IPS-NIHi11 (cell line): ENCODE measurements at places on chromosomes 11 and 22.

- peak; percentile 59 for DNase-seq
Measured at GRCh38 chr11:75142714-75143419, 8.0 kb upstream of the SLCO2B1 start.

- no peak for DNase-seq
Measured at GRCh38 chr22:31680861-31681341, 18.9 kb upstream of the PISD start.

DNA sequence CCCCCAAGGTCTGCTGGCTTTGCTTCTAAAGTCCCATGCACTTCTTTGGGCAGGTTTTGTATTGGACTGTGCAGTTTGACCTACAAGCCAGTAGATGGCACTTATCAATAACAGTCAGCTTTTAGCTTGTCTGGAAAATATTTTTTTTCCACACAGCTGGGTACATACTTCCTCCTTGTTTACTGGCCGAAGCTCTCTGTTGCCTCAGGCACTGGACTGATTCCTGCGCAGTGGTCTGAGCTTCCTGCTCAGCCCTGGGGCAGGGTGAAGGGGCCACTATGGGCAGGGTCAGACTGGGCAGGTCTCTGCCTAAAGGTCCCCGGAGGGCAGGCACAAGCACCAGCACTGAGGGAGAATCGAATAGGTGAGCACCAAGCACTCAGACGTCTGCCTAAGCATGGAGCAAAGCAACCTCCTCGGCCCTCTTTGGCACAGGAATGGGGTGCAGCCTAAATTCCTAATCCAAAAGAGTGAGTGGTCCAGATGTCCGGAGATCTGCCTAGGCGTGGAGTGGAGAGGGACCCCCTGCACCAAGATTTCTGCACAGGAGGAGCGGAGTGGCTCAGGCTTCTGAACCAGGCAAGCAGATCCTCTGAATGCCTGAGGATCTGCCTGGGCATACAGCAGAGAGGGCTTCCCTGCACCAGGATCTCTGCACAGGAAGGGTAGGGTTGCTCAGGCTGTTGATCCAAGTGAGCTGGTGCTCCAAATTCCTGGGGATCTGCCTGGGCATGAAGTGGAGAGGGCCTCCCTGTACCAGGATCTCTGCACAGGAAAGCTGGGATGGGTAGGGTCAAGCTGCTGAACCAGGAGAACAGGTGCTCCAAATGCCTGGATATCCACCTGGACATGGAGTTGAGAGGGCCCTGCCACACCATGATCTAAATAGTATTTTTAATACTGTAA, 105.9 kb upstream of the C11orf58 start:
- peak; percentile 13 for DNase-seq

DNA sequence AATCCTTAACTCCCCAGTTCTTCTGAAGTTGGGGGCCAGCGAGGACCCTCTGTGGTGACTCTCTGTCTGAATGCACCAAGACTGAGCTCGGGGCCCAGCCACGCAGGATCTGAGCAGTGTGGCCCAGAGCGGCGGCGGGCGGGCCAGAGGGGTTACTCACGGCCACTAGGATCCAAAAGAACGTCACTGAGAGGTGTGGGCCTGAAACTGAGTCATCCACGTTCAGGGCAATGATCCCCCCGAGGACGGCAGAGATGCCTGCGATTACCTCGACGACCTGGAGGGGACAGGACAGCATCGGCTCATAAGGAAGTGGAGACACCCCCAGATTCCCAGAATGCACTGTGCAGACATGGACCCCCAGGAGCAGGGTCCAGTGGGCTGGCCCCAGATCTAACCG, 11.2 kb downstream of the MLC1 start:
- peak; percentile 70 for DNase-seq

DNA sequence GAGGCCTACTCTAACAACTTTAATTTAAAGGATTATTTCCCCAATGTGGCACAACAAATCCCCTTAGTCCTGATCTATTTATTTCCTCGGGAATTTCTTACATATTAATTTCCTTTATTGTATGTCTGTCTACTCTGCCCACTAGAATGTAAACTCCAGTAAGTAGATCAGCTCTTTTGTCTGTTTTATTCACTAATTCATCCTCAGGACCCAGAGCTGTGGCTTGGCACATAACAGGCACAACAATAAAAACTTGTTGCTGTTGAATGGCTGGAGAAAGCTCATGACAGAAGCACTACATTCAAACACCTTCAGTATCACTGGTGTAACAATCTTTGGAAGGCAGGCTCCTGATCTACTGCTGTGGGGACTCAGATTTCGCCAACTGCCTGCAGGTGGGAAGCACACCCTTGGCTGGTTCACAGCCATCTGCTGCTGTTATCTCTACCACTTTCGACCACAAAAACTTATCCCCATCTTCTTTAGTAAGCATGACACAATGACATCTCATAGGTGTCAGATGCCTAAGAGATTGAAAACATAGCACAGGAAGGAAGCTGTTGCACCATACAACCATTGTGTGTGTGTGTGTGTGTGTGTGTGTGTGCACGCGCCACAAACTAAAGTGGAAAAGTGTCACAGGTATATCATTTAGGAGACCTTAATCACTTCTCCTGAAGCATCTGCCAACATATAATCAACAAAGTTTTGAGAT, 11.9 kb downstream of the HIRA start:
- DNase-seq = no peak

DNA sequence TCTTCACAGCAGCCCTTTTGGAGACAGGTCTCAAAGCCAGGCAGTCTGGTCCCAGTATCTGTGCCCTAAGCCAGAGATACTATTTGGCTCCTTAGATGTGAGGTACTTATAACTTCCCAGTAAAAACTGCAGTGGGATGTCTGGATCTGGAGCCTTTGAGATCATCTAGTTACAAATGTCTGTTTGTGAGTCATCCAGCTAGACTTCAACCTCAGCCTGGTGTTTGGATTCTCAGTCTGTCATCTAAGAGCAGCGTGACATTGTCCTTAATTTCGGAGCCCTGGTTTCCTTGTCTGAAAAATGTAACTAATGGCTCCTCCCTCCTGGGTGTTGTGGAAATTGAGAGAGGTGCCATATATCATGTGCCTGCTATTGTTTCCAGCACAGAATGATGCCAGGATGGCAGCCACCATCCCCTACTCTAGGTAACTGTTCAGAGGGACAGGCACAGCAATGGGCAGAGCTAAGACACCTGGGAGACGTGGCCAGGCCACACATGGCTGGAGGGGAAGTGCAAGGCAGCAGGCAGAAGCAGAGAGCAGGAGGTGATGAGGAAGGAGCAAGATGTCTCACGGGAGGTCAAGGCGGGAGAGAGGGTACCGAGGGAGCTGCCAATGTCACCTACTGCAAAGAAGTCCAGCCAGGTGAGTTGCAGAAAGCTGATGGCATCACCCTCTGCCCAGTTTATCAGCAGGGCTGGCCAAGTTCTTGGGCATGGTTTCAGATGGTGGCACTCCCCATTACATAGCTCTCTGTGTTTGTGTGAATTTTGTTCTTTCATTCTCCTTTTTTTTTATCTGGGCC, 20.6 kb upstream of the ST3GAL4 start:
- no peak for DNase-seq

DNA sequence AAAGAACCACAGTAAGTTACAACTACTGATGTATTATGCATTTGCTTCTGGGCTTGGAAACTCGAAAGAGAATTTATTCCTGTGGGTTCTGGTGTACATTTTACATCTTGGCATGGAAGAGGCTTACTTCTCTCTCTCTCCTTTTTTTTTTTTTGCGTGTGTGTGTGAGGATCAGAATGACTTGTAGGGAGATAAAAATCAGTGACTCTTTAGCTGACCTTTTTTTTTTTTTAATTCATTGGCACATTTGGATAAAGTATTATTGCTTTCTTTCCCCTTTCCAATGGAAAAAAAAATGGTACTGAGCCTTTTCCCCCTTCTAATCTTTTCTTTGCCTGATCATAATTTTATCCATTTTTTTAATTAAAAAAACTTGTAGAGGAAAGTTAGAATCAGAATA, 43.5 kb downstream of the EXT2 start:
- DNase-seq = no peak

GRCh38 chr11:117535850-117536411, 208.3 kb downstream of the CEP164 start:
- DNase-seq = no peak

GRCh38 chr11:112785149-112785548, 176.1 kb upstream of the NCAM1 start:
- no peak for DNase-seq

GRCh38 chr11:131137046-131137445, 220.8 kb upstream of the SNX19 start:
- DNase-seq = no peak

GRCh38 chr22:24706732-24707469, 67.6 kb downstream of the PIWIL3 start:
- DNase-seq = no peak

- peak; percentile 13 for DNase-seq
Measured at GRCh38 chr11:72190631-72191071, 1.3 kb upstream of the FOLR1 start.

- no peak for DNase-seq
Measured at GRCh38 chr11:79949574-79949973, 508.7 kb upstream of the TENM4 start.

DNA sequence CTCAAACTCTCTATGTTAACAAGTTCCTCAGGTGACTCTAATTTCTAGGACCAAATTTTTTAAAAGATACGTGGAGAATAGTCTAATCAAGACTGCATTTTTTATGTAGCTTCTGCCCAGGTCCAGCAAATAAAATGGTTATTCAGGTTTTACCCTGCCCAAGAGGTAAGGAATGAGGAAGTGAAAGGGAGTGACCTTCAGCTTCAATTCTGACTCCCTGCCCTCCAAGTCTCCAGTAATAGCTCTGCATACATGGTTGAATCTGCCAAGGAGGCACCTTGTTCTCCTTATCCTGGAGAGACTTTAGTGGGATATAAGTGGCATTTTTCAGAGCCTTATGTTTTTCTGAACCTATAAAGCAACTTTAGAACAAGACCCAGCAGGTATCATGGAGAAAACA, 15.5 kb downstream of the MUC15 start:
- DNase-seq = no peak

DNA sequence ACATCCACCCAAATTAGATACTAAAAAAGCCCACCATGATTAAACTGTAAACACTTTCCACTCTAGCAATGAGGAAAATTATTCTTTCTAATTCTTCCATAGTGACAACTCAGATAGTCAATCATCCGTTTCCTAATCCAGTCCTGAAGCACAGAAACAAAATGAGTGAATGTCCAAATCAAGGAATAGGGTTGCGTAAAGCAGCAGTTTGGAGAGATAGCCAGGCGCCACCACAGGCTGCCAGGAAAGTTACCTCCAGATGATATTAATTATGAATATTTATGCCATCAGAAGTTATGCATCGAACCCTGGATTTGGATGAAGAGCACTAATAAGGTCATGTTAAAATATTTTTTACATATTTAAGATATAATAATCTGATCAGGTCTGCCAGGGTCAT, 63.2 kb downstream of the ETS1 start:
- no peak for DNase-seq

GRCh38 chr11:65869643-65870306, 2.8 kb downstream of the EFEMP2 start:
- no peak for DNase-seq

DNA sequence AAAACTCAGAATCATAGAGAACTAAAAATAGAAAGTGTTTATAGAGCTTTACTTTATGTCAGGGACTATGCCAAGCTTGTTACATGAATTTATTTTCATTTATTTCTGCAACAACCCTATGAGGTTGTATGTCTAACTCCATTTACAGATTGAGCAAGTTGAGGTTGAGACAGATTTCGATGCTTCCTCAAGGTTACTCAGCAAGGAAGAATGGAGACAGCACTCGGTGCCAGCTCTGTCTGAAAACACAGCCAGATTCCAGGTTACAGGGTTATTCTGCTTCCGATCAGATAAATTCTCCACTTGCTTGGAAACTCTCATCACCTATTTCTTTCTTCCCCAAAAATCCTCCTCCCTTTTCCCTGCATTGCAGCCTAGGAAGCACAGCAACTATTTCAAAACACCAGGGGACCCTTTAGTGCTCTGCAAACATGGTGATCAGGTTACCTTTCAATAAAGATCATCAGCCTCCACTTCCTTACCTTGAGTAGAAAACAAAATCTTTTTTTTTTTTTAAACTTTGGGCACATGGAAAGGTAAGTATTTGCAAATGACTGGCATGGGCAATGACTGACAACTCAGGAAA, 7.0 kb downstream of the MMP3 start:
- peak; percentile 20 for DNase-seq

DNA sequence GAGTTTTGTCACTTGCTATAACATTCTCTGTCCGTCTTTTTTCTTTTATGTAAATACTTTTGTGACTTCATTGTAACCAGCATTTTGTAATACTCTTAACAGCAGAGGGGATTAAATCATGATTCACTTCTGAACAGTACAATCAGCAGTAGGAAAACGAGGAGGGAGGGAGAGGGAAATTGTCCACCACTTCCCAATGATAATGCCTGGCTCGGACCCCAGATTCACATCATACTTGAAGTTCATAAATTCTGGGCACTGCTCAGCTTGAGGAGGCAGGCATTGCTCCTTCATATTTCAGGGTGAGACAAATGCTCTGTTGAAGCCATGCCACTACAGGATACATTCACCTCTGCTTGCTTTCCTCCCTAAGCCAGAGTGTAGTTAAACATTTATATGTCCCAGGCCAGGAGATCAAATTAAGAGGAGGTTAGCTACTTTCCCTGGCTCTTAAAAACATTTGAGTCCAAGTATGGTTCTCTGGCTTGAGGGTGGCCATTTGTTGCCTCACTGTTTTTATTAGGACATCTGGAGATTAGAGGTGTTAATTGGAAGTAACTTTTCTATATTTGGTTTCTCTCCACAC, 129.0 kb upstream of the LDLRAD3 start:
- DNase-seq = no peak

GRCh38 chr22:24107661-24108060, 73.6 kb upstream of the SUSD2 start:
- no peak for DNase-seq

DNA sequence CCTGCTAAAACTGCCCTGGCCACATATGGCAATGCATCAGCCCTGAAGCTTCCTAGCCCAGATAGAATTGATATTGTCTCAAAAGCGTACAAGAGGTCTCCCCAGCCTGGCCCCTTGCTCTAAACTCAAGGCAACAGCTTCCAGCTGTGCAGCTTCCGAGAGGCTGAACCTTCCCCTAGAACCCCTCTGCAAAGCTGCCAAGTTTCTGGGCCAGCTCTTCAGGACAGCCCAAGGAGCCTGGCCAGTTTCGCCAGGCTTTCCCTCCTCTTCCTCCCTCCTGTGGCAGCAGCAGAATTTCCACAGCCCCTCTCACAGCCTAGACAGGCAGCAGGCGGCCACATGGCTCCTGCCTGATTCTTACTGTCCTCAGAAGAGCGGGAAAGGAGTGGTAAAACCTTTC, 34.5 kb downstream of the NUMA1 start:
- no peak for DNase-seq

GRCh38 chr11:18310800-18311340, 11.1 kb downstream of the HPS5 start:
- DNase-seq = no peak

GRCh38 chr11:117580866-117581265, 216.2 kb downstream of the DSCAML1 start:
- DNase-seq = no peak

DNA sequence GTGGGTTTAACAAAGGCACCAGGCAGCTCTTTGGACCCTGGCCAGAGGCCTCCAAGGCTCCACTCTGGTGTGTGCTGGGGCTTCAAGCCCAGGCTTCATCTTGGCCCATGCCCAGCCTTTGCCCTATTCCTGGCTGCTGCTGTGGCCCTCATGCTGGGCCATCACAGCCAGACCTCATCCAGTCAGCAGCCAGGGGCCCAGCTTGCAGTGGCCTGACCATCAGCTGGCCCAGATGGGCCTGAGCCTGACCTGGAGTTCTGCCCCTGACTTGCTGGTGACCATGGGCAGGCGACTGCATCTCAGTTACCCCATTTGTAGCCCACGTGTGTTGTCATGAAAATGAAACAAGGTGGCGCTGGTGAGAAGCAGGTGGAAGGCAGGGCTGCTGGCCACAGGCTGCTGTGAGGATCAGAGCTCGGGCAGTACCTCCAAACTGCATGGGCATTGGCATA, 76.1 kb downstream of the MED15 start:
- peak; percentile 51 for DNase-seq
